ENCODE measurements at places on chromosomes 2 and 18.

GRCh38 chr2:124888431-124888830 is 863.3 kb downstream of the CNTNAP5 start:
- no peak for DNase-seq

DNA sequence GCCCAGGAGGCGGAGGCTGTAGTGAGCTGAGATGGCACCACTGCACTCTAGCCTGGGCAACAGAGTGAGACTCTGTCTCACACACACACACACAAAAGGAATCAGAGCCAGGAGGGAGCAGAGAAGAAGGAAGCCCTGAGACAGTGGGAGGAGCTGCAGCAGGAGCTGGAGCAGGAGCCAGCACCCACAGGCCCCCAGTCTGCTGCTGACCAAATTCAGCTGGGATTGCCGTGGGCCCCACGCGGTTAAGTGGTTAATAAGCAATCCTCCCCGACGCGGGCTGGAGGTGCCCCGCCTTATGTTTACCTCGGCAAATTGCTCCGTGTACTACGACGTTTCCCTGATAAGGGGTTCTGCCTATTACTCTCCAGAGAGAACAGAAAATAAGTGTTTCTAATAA is 265.3 kb downstream of the TWIST2 start:
- DNase-seq: no peak

- no peak for DNase-seq
These were observed 45.5 kb downstream of the GATA6 start for GRCh38 chr18:22214731-22215528.

GRCh38 chr2:71223767-71224333 is 3.1 kb downstream of the PAIP2B start:
- no peak for DNase-seq

DNA sequence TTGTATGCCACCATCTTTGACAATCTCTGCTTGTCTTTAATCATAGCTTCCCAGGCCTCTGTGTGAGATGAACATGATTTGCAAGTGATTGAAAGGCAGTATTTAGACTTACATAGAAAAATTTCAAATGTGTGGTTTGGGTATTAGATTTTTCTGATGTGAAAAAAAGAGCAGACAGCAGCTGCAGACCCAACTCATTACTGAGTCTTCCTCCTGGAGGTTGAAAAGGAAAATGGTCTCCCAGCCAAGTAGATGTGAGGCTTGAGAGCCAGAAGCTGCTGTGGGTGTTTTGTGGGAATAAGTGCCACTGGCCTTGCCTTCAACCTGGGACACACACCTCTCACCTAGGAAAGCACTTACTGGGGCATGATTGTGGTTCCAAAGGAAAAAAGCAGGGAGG is 92.5 kb downstream of the KCTD18 start:
- DNase-seq: no peak

- DNase-seq: no peak
These were observed 29.3 kb downstream of the MBP start for GRCh38 chr18:77103187-77103850.

DNA sequence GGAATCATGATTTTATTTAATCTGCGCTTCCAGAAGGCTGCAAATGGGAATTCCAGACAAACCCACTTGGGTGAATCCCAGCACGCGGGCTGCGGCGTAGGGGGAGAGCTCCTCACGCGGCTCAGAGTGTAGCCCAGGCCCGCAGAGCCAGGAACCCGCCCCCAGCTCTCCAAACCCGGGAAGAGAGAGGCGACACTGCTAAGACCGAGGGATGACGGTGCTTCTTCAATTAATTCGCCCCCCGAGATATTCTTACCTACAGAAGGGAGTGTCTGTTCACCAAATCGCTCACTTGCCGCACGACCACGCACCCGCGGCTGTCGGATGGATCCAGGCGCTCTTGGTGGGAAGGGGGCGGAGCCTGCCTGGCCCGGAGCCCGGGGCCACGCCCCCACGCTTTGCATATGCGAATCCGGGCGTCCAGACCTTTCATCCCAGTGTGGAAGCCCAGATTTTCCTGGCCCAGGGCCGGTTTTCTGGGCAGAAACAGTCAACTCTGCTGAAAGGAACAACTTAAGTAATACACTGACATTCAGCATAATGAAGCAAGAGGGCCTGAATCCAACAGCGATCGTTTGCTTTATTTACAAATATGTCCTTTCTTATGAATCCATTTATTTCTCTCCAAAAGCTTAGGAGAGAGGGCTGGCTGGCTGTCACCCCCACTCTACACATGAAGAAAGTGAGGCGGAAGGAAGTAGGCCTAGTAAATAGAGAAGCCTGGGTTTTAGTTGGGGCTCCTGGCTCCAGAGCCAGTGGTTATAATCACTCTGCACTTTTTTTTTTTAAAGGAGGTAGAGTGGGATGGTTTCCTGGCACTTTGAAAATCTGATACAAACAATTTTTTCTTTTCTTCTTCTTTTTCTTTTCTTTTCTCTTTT is at the start of gene SLC19A3:
Gene SLC19A3 (minus strand): TSS at position 342 of the 881 bp plus-strand sequence. CDS start 15,710 bp downstream, outside the sequence.
- no peak for DNase-seq

GRCh38 chr2:75200140-75201096 is 1.1 kb upstream of the TACR1 start:
- no peak for DNase-seq

DNA sequence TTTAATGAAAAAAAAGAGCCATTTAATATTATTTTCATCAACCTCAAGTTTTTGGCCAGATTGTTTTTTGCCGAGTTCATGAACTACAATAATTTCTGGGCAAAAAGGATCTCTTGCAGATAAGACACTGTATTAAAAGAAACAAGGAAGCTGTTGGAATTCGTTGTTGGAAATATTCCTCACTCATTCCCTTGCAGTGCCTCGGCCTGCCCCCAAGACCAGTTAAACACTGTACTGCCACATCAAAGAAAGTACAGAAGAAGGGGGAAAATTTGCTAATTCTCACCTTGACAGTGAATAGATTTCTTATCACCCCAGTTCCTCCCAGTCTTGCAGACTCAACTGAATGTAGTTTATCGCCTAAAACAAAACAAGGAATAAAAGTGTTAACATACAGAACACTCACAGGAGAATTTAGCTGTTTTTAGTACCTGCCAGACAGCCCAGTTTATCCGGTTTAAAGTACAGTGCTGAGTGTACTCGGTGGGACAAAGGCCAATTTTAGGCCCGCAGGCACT is 1.2 kb downstream of the IDH1 start:
- no peak for DNase-seq

DNA sequence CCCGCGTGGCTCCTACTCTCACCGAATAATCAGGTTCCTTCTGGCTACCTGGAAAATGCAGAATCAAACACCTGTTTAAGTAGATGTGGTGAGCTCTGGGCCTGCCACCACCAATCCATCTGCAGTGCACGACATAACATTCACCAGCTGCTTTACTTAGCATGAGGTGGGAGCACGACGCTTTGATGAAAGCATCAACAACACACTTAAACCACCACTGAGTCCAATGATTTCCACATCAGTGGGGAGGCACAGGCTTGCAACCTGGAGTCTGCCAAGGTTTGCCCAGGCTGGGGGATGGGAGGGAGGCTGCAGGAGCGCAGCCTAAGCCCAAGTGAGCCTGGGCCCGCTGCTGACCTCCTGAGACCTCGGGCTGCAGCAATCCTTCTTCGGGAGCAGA is 415.5 kb downstream of the MEIS1 start:
- no peak for DNase-seq

GRCh38 chr2:218266316-218266979 is 3.5 kb downstream of the AAMP start:
- DNase-seq: no peak

- DNase-seq: peak; percentile 87
These were observed 111.7 kb downstream of the ANKRD44 start for GRCh38 chr2:197198890-197199289.

DNA sequence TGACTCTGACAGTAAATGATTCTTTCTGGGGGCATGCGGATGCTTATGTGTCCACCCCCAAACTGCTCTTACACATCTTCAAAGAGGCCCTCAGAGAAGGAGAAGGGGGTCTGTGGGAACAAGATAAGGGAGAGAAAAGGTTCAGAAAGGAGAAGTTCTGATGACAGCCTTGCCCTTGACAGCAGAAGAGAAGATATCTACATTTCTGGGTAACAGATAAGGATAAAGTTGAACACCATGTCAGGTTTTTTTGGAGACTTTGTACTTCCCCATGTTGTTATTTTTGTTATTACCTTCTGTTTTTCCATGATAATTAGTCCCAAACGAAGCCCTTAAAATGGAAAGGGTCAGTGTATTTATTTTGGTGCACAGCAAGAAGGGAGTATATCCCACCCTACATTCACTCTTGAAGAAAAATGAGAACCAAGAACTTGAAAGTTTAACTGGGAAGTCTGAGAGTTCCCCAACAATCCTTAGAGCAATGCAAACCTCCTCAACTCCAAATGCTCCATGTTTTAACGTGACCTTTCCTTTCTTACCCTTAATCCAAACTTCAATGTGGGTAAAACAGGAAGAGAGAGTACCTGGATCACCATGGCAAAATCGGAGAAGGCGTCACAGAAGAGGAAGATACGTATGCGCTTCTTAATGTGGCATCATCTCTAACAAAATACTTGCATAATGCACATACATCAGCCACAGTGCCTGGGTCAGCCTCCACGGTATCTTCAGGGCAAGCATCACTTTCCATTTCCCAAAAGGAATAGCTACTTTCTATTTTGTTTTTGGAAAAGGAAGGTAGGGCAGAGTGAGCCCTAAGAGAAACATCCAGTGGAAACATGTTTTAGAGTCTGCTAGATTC is 264.6 kb upstream of the STON1 start:
- no peak for DNase-seq

DNA sequence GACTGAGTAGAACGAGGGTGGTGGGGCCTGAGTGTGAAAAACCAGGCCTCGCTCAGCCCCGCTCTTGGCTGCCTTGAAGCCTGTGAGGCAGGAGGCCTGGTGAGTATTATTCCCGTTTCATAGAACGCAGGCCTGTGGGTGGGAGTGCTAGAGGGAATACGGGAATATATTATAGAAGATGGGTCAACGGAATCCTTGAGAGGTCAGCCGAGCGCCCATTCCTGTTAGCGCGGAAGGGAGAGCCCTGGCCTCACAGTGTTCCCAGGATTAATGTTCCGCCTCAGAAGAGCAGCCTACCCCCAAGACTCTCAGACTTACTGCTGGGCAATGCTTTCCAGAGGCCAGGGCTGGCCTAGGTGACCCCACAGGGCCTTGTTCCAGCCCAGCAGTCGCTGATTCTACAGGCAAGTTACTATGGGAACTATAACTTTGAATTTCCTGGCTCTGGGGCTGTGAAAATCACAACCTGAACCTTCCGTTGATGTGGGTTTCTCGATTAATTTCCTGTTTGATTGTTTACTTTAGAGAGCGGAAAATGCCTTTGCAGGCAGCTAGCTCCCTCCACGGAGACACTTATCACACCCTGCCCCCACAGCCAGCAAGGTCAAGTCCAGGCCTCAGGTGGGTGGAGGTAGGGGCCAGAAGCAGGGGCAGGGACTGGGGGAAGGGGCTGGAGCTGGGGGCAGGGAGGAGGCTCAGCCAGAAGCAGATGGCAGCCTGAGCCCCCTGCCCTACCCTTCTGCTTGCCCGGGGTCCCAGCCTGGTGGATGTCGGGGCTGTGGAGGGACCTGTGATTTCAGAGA is 108.3 kb downstream of the SMAD7 start:
- peak; percentile 45 for DNase-seq

- DNase-seq: no peak
These were observed 354.2 kb downstream of the EN1 start for GRCh38 chr2:118493213-118493612.

GRCh38 chr18:6013171-6013810 is 118.0 kb upstream of the TMEM200C start:
- no peak for DNase-seq

DNA sequence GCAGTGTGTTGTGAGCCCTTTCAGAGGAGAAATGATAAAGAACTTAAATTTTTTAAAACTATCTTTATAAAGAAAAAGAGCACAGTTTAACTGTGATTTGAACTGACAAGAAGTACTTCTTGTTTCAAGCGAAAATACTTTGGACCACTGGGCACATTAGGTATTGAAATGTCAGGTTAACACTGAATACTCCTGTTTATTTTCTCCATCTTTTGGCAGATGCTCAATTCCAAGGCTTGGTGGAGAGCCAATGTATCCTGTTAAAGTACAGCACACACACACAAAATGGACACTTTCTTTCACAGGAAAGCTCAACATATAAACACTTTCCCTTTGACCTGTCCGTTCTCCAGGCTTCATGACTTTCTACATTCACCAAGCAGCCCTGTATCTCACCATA is 32.6 kb upstream of the SP3 start:
- DNase-seq: no peak

DNA sequence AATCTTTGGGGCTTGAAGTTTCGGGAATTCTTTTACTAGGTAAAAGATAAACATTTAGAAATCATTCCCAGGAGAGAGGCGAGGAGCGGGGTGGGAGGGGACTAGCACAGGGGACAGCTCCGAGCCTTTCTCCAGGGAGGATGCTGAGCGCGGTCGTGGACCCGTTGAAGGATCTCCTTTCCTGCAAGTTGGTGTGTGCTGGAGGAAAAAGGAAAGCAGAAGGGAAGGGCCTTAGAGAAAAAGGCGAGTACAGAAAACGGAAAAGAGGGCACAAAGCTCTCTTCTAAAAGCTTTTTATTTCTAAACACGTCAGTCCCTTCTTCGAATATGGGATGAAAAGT is 640 bp downstream of the SLC39A6 start:
- no peak for DNase-seq

DNA sequence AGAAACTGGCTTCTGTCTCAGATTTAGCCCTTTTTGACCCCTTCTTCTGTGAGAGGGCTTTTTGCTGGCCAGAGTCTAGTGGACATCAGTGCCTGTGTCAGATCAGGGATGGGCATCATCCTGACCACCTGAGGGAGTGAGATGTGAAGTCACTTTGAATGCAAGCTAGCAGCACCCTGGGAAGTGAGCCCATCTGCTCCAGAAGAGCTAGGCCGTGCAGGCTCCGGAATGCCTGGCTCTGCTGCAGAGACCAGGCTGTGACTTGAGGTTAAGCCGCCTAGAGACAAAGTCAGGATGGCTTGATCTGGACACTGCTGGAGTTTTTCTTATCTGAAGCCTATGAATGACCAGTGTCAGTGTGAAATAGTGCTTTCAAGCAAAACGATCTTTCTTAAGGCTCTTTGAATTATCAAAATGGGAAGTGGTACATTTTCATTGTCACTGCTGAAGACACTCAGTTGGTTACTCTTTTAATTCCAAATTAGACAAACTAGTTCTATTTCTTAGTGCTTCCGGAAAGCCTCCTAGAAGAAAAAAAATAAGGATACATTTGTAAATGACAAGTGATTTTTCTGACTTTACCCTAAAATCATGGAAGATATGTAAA is 20.8 kb downstream of the DGUOK start:
- no peak for DNase-seq

DNA sequence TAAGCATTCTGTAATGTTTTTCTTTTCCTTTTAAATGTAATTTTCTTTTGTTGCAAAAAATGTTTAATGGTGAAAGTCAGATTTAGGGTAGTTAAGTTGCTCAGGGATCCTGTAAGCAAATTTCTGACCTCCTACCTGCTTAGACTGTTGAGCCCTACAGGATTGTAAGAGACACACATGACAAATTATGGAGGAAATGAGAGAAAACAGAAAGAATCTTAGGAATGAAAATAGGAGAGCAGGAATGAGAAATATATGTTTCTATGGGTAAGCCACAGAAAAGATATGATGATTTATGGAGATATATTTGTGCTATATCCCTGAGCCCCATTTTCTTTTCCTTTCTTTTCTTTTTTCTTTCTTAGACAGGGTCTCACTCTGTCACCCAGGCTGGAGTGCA is 28.3 kb downstream of the CYBRD1 start:
- DNase-seq: no peak

- no peak for DNase-seq
These were observed 428.6 kb upstream of the FSHR start for GRCh38 chr2:49582946-49583345.
